ENCODE measurements at places on chromosomes 1 and 21. TPM values are rescaled to one million over a fixed set of nuclear protein-coding genes. Genes with fewer than 3 reads are reported as not detected.
A peak's percentile ranks its signal among the peaks of the same experiment; 100 is the strongest.

GRCh38 chr1:214335567-214335966 is 54.6 kb downstream of the SMYD2 start:
- no peak for DNase-seq

- peak; percentile 93 for DNase-seq
Measured at GRCh38 chr1:37486680-37487618, 12.6 kb downstream of the ZC3H12A start.

GRCh38 chr1:86522240-86522639 is 24.6 kb upstream of the CLCA4 start:
- no peak for DNase-seq

DNA sequence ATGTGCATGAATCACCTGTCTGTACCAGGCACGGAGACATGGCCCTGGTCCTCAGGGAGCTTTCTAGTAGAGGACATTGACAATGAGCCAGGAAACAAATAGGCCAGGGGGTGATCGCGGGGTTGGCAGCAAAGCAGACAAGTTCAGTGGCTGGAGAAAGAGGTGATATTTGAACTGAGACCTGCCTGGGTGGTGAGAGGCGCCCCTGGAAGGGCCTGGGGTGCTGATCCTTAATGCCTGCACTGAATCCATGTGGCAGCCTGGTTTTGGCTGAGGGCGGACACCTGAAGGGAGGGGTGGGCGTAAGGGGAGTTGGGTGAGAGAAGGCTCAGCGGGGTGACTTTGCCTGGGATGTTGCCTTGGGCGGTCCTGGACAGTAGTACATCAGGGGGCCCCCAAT is 35.9 kb downstream of the URB2 start:
- DNase-seq: no peak

DNA sequence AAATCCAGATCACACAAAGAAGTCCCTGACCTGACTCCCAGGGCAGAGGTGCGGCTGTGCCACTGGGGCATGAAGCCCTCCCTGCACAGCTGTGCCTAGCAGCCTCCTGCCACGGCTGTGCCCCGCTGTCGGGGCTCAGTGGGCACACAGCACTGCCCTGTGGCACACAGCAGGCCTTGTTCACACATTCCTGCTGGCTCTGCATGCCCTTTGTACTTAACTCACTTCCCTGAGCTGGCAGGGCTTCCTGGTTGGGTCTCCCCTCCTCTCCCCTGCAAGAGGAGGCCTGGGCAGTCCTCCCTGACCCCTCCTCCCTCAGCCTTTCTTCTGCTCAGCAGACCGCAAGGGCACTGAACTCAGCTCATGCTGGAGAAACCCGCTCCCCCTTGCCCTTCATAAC is 14.8 kb downstream of the LHX4 start:
- no peak for DNase-seq

DNA sequence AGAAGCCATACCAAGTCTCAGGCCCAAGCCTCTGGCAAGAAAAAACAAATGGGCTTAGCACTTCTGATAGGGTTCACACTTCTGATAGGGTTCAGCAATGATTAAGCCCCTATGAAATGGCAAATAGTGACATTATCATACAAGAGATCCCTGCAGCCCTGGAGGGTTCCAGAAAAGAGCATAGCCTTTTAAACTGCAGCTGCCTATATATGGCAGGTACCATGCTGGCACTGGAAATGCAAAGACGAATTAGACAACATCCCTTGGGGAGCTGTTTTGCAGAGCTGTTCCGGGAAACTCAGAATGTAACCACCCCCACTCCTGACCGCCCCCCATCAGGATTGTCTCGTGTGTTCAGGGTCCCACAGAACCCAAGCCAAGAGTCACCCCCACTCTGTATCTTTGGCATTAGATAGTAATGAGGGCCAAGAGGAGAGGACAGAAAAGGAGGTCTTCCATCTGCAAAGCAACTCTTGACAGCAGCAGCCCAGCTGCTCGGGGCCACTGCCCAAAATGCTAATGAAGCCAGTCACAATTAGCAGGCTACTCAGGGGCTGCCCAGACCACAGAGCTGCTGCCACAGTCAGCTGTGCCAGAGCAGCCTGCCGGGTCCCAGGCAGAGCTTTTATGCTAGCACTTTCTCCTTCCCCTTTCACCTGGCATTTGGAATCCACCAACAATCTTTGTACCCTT is 50.9 kb downstream of the ITPKB start:
- DNase-seq: no peak

DNA sequence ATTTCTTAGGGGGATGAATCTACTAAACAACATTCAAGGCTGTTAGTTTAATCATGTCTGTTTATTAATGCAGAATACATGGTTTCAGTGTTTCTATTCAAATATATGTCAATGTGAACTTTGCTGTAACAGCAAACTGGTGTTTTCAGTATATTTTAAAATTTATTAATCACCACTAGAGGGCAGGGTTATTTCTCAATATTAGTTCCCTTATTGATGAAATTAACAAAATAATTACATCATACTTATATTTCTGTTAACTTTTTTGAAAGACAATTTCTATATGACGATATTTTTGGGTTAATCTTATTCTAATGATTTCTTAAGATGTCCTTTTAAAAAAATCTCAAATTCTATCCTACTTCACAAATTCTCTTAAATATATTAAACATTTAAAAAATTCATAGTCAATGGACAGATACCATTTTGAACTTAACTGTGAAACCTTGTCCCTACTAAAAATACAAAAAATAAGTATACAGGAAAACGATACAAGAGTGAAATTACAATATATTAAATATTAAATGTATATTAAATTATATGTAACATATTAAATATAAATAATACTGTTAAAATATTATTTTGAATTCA is 1034.1 kb upstream of the PRMT6 start:
- no peak for DNase-seq

DNA sequence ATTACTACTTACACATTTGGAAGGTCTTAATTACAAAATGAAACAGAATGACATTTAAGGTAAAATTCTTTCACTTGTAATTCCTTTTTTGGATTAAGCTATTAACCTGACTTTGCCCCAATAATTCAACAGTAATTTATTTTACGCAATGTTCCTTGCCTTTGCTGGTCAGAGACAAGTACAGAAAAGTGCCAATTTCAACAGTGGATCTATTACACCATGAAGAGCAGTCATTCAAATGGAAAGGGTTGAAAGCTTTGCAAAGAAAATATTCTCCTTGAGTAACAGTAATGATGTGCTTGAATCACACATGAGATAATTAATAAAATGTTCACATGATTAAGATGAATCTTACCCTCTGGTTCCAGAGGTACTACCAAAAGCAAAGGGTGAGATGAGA is 84.7 kb downstream of the APP start:
- no peak for DNase-seq

DNA sequence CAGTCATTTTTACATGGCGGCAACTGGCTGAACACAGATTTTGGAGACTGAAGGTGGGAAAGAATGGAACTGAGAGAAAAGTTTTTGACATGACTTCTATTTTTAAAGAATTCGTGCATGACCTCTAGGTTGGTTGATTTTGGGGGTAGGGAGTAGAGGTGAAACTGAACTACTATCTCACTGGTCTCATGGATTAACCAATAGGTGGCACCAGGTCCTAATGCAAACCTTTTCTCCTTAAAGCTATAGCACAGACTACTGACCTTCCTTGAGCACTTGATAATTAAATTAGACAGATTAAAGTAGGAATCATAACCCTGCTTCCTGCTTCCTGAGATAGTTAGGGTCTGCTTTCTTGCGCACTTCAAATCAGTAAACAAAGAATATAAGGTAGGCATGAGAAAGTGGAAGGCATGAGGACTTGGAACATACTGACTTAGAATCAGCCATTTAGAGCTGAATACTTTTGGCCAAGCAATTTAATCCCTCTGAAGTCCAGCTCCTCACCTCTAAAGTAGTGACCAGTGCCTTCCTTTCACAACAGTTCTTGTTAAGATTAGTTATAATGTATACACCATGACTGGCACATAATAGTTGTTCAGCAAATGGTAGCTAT is 206.0 kb downstream of the CENPF start:
- DNase-seq: no peak

- DNase-seq: no peak
Measured at GRCh38 chr1:178579562-178579961, 66.7 kb downstream of the TEX35 start.

DNA sequence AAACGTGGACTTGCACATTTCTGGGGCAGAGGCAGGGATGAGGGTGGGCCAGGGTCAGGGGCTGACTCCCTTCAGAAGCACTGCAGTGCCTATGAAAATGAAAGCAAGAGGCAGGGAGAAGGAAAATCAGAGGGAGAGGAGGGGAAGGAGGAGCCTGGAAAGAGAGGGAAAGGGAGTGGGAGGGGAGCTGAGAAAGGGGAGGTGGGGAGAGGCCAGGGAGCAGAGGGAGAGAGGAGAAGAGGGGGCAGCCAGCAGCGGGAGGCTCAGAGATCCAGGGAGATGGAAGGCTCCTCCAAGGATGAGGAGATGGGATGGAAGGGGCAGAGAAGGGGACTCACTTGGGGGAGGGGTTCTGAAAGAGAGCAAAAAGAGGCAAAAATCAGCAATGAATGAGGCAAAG is 96.3 kb upstream of the KLHDC7A start:
- no peak for DNase-seq

DNA sequence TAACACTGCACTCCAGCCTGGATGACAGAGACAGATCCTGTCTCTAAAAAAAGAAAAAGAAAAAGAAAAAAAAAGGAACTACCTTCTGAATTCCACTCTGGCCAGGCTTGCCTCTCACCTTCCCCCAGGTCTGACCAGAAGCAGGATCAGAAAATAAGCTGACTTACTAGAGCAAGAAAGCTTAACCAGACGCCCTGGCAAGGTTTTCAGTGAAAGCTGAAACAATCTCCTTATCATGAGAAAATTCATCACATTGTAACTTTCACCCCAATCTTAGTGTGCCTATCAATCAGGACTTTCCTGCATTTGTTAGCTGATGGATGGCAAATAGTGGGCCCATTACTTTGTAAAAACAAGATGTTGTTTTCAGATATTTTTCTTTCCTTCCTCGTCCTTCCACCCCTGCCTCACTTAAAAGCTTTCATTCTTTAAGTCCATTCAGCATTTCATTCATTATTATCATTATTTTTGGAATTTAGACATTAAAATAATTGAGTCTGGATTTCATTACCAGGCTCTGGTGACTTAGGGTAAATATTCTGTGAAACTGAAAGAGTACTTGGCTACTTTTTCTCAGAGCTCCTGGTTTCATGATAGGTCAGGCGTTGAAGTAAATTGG is 96.5 kb upstream of the CD34 start:
- no peak for DNase-seq

DNA sequence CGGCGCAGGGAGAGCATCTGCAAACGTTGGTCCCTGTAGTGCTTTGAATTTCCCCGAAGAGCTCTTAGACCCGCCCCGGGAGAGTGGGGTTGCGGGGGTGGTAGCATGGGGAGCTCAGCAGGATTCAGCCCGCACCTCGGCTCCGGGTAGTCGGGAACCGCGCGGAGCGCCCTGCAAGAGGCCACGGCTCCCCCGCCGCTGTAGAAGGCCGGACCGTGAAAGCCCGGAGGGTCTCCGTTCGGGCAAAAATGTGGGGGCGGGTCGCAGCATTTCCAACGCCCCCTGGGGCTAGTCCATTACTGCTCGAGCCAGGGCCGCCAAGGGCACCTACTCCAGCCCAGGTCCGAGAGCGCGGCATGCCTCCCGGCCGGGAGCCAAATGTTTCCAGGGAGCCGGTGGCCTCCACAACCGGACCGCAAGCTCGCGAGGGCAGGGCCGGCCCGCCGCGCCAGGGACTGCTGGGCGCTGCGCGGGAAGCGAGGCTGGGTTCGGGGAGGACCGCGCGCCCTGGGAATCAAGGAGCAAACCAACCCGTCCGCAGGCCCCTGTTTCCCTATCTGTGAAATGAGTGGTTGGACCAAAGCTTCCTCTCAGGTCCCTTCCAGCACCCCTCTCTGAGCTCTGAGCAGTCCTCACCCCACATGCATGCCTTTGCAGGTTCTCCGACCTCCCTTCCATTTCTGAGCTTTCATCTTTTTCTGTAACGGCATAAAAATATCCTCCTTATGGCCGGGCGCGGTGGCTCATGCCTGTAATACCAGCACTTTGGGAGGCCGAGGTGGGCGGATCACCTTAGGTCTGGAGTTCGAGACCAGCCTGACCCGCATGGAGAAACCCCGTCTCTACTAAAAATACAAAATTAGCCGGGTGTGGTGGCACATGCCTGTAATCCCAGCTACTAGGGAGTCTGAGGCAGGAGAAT is 775 bp upstream of the TMEM63A start:
- no peak for DNase-seq

GRCh38 chr21:33836408-33836807 is 79.2 kb downstream of the ATP5PO start:
- DNase-seq: no peak

DNA sequence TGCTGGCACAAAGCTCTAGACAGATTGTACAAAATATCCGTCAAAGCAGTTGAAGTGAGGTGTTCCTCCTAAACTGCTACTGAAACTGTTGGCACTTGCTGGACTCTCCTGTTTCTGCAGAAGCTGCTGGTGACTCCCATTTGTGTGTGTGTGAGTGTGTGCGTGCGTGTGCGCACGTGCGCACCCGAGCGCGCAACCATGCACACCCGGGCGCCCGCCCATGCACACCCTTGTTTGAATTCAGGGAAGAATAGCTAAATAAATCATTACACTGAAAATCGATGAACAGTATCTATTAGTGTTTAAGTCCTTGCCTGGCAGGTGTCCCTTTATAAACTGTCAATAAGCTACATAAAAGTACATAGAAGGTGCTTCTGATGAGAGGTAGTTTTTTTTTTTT is 156.4 kb upstream of the B3GALT2 start:
- DNase-seq: no peak

GRCh38 chr1:229657993-229658755 is 32.1 kb downstream of the URB2 start:
- no peak for DNase-seq

GRCh38 chr1:31812158-31812829 is 3.5 kb downstream of the SPOCD1 start:
- no peak for DNase-seq

DNA sequence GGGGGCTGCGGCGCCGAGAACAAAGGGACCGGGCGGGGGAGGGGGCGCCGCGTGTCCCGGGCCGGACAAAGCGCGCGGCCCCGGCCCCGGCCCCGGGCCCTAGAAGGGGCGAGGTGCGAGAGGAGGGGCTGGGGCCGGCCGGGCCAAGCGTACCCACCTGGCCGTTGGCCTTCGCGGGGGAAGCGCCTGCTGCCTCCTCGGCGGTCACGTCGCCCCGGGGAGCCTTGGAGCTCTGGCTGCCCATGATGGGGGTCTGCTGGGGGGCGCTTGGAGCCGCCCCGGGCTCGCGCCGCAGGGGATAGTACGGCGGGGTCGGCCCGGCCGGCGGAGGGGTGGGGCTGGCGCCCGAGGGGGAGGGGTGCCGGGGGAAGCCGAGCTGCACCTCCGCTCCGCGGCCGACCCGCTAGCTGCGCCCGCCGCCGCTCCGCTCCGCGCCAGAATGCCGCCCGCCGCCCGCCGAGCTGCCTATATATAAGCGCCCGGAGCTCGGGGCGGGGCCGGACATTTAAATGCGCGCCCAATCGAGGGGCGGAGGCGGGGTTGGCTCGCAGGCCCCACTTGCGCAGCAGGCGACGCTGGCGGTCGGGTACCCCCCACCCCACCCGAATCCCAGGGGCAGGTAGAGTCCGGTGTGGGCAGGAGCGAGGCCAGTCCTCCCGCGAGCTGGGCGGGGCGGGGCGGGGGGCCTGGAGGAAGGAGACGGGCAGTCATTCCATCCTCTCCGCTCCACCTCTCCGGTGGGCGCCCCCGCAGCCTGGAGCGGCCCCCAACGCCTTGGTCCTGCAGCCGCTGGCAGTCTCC is at the start of gene MARCKSL1:
Gene MARCKSL1 (minus strand): TSS at position 444 of the 801 bp plus-strand sequence. CDS start 200 bp downstream, at position 244.
- DNase-seq: peak; percentile 53

Gene THEMIS2
- 103 TPM for total RNA-seq

Gene SPATA6
- 13.6 TPM for total RNA-seq

Gene KCNAB2
- 9.9 TPM for total RNA-seq

Gene ERG
- 18.9 TPM for total RNA-seq

Gene CLCA4
- total RNA-seq: not detected

Gene PROX1
- total RNA-seq: 8.4 TPM

Gene IQGAP3
- total RNA-seq: 0.16 TPM

Gene TMEM79
- total RNA-seq: 1.3 TPM

Gene IL12RB2
- total RNA-seq: 2.0 TPM
